Activated naive CD4-positive, alpha-beta T cell treated with anti-CD3 and anti-CD28 coated beads, Interleukin-2, amount 50 U/mL, for 72 hours (primary cell): ENCODE measurements at places on chromosomes 3 and 15.
A peak's percentile ranks its signal among the peaks of the same experiment; 100 is the strongest.

DNA sequence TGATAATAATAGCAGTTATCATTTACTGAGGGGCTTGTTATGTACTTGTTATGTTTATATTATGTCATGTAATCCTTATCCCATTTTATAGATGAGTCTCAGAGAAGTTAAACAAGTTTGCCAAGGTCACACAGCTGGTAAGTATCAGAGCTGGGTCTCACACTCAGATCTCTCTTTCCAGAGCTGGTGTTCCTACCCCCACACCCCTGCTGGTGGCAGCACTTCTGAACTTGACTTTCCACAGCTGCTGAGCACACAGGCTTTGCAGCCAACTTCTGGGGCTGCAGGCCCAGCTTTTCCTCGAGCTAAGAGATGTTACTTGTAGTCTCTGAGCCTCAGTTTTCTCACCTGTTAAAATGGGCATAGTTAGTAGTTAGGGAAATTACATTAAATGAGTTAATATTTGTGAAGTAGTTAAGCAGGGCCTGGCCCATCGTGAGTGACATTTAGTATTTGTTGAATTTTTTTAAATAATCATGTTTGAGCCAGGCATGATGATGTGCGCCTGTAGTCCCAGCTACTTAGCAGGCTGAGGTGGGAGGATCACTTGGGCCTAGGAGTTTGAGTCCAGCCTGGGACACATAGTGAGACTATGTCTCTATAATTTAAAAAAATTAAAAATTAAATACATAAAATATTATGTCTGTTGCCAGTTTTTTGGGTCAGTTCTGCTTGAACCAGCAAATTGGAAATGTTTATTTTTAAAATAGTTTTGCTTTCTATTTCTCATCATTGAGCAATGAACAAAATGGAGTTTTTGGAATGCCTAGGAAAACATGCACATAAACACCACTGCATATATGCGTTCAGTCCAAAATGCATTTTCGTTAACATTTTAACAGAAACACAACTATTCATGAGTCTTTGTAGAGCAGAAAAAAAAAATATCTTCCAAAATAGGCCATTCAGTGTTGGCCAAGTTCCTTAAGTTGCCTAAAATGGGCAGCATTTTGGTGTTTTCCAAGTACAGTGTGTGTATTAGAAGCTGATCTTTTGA is 87.3 kb downstream of the SMAD6 start:
- no peak for DNase-seq

- no peak for DNase-seq
Measured at GRCh38 chr3:97269202-97269601, 454.8 kb downstream of the EPHA6 start.

- no peak for DNase-seq
Measured at GRCh38 chr15:27210176-27210575, 239.2 kb downstream of the GABRG3 start.

DNA sequence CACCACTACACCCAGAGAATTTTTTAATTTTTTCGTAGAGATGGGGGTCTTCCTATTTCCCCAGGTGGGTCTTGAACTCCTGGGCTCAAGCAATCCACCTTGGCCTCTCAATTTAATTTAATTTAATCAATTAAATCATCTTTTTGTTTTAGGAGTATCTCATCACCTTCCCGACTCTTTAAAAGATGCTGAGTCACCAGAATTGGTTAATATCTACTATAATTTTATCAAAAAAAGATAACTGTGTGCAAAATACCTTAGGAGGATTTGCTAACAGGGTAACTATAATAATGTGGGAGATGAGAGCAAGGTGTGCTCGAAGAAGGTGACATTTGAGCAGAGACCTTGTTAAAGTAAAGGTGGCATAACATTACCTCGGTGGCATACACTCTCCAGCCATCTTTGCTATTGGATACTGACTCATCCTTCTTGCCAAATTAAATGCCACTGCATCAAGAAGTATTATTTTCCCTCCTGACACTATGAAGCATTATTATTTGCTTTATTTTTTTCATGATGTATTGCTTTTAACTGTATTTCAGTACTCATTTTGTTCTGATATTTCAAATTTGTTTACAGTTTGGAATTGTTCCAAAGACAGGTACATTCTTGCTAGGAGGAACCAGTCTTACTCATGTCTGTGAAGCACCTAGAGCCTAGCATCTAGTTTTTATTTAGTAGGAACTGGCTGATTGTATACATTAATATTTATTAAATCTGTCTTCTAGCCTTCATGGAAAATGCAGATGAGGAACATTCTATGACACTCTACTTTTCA is 200.7 kb downstream of the MBNL1 start:
- no peak for DNase-seq

GRCh38 chr3:37770336-37770735 is 91.3 kb upstream of the CTDSPL start:
- no peak for DNase-seq

- no peak for DNase-seq
Measured at GRCh38 chr3:43583481-43583880, 38.3 kb downstream of the ANO10 start.

- no peak for DNase-seq
Measured at GRCh38 chr3:21613372-21614070, 137.5 kb downstream of the ZNF385D start.

- DNase-seq = no peak
Measured at GRCh38 chr3:180184816-180185215, 148.1 kb upstream of the PEX5L start.

GRCh38 chr3:111706527-111706926 is 111.4 kb upstream of the ZBED2 start:
- no peak for DNase-seq

DNA sequence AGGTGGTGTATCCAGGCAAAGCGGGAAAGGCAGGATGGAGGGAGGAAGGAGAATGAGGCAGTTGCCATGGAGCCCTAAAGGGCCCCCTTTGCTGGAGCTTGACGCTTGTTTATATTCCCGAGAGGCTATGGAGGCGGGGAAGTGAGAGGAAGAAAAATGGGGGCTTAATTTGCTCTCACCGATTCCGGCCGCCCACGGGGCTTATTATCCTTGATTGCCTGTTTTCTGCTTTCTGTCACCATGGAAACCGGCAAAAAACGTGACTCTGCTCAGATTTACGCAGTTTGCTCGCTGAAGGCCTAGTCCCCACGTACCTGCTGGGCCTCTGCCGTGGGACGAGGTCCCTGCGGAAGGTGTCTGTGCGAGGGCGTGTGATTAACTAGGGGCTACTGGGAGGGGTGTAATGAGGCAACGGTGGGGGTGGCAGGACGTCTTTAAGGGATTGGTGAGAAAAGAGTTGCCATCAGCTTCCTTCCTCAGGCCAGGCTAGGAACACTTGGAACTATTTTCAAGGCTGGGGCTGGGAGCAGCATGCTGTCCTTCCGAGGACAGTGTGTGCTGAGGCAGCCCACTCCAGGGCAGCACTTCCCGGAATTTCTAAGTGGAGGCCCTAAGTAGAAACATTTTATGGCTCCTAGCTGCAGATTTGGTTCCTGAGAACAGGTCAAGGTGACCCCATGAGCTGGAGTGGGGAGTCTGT is 110.8 kb upstream of the NDN start:
- no peak for DNase-seq

DNA sequence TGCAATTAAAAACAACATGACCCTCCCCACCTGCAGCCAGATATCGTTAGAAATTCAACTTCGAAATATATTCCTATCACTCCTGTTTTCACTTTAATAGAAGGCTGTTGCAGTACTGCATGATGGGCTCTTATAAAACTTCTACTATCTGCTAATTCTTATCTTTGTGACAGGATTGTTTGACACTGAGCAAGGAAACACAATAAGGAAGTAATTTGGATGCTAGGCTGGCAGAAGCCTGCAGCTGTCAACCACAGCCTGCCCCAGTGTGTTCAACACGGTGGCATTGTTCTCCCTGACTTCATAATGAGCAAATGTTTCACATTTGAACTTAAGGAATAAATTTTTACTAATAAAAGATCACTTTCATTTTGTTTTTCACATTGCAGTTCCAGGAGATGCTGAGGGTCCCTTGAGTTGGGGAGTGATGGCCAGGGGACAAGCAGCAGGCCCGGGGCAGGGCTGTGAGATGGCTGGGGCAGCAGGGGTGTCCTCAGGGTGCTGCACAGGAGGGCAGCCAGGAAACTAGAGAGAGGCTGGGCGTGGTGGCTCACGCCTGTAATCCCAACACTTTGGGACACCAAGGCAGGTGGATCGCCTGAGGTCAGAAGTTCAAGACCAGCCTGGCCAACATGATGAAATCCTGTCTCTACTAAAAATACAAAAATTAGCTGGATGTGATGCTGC is 64.8 kb upstream of the SEC61A1 start:
- no peak for DNase-seq

GRCh38 chr3:133096900-133097613 is 58.9 kb downstream of the TMEM108 start:
- no peak for DNase-seq

GRCh38 chr15:74956648-74957475 is at the start of gene RPP25:
Gene RPP25 (minus strand): TSS chr15:74956772. CDS start chr15:74956583, 189 bp downstream.
- peak; percentile 75 for DNase-seq

DNA sequence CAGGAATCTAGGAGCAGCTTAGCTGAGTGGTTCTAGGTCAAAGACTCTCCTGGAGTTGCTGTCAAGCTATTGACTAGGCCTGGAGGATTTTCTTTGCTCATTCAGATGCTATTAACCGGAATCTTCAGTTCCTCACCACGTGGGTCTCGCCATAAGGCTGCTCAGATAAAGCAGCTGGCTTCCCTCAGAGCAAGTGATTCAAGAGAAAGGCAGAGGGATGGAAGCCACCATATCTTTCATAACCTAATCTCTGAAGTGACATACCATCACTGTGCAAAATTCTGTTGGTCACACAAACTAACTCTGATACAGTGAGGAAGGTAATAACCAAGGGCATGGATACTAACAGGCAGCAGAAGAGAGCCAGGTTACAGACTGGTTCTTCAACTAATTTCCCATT is 72.7 kb upstream of the FLNB start:
- DNase-seq = no peak

GRCh38 chr15:51263116-51263515 is 75.3 kb downstream of the CYP19A1 start:
- DNase-seq = no peak

GRCh38 chr3:182713743-182714517 is 79.4 kb upstream of the ATP11B start:
- no peak for DNase-seq

DNA sequence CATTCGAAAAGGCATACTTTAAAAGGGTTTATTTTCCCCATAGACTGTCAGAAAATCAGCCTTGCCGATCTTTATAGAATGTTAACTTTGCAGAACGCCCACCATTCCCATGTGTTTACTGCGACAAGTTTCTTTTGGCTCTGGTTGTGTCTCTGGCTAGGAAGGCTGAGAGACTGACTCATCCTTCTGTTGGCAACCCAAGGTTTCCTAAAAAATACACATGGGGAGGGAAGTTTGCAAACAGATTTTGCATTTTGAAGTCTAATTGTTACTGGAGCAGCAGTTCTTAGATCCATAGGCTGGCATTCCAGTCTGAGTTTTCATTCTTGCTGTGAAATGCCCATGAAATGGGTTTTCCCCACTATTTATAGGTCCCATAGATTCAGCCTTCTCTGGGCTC is 37.9 kb upstream of the MINAR1 start:
- no peak for DNase-seq

- no peak for DNase-seq
Measured at GRCh38 chr15:36709653-36710052, 130.2 kb downstream of the CDIN1 start.

DNA sequence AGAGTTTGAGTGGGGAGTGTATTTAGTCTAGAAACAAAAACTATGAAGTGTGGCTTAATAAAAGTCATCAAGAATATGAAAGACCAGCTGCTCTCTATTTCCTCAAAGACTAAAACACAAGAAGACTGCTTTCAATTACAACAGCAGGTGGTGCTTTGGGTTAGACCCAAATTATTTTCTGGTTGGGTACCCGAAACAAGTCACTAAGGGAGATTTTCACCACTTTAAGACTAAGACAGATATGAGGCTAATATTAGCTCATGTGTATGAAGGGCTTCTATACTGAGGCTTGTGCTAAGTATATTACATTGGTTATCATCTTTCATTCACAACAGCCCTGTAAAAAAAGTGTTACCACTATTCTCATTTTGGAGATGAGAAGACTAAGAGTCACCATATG is 43.1 kb downstream of the COL8A1 start:
- DNase-seq = no peak

- DNase-seq = no peak
Measured at GRCh38 chr3:180059356-180059755, 22.6 kb upstream of the PEX5L start.

- DNase-seq = no peak
Measured at GRCh38 chr15:80343554-80343992, 60.6 kb upstream of the ARNT2 start.

DNA sequence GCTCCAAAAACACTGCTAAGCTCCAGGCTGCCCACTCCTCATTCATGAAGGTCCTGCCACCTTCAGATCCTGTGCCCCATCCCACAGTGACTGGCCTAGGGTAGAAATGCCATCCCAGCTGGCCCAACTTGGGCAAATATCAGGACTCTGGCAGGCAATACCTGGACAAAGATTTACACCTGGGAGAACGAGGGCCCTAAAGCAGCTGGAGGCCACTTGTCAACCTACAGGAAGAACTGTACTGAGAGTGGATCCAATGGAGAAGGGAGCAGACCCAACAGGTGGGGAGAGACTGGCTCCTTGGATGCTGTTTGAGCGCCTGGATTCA is 57.1 kb upstream of the GATA2 start:
- DNase-seq = no peak

DNA sequence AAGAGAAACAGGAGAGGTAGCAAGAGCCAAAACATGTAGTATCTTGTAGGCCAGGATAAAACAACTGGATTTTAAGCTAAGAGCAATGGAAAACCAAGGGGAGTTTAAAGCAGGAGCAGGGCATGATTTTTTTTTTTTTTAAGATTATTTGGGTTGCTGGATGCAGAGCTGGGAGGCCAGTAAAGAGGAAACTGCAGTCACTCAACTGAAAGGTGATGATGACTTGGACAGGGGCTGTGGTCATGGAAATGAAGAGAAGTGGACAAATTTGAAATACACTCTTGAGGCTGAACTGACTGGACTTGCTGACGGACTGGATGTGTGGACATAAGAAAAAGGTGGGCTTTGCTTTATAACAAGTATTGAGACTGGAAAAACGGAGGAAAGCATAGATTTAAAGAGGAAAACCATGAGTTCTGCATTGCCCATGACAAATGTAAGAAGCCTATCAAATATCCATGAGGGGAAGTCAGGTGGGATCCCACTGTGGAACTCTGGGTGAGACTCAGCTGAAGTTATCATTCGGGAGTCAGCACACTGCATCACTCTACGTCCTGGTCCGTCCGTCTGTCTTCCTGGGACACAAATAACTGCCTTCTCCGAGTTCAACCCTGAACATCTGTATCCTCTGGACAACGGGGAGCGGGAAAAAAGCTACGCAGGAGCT is 688 bp downstream of the XPC start:
- DNase-seq = no peak

- no peak for DNase-seq
Measured at GRCh38 chr15:70059476-70060213, 38.1 kb downstream of the TLE3 start.

GRCh38 chr3:114542359-114542758 is 248.5 kb downstream of the TIGIT start:
- DNase-seq = no peak

DNA sequence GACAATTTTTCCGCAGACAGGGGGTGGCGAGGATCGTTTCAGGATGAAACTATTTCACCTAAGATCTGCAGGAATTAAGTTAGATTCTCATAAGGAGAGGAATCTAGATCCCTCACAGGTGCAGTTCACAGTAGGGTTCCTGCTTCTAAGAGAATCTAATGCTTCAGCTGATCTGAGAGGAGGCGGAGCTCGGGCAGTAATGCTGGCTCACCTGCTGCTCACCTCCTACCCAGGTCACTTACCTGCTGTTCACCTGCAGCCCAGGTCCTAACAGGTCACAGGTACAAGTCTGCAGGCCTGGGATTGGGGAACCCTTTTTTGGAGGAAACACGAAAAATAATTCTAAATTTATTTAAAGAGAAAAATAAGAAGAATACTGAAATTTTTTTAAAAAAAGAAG is 406.8 kb downstream of the MCTP2 start:
- DNase-seq = no peak
